ENCODE measurements at places on chromosomes 3 and 15.

DNA sequence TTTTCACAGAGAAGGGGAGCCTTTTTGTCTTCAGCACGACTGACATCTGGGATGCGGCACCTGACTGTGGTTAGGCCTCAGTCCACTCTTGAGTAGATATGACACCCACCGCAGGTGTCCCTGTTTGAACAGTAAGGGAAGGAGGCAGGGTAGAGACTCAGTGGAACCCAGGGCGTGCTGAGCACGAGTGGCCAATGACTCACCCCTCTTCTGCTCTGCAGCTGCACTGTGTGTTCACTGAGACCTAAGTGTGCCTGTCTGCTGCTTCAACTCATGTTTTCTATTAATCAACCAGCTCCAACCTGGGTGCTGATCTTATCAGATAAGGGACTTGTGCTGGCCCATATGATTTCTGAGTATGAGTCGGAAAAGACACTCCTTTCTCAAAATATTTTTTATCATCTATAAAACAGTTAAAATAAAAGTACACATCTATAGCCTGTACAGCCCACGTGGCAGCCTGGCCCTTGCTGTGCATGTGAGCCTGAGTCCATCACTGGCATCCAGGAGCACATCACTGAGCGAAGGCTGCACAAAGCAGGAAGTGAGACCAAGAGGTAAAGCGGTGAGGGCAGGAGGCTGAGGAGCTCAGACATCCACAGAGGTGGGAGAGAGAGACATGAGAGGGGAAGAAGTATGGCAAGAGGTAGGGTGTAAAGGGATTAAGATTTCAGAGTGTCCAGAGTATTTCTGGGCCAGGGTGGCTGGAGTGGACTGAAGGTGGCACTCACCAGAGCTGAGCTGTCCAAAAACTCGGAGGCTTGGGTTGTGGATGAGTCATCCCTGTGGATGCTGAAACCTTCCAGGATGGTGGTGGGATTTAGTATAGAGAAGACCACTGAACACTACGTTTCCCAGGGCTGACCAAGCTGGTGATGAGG, 49.2 kb downstream of the SLC41A3 start:
- DNase-seq: no peak

DNA sequence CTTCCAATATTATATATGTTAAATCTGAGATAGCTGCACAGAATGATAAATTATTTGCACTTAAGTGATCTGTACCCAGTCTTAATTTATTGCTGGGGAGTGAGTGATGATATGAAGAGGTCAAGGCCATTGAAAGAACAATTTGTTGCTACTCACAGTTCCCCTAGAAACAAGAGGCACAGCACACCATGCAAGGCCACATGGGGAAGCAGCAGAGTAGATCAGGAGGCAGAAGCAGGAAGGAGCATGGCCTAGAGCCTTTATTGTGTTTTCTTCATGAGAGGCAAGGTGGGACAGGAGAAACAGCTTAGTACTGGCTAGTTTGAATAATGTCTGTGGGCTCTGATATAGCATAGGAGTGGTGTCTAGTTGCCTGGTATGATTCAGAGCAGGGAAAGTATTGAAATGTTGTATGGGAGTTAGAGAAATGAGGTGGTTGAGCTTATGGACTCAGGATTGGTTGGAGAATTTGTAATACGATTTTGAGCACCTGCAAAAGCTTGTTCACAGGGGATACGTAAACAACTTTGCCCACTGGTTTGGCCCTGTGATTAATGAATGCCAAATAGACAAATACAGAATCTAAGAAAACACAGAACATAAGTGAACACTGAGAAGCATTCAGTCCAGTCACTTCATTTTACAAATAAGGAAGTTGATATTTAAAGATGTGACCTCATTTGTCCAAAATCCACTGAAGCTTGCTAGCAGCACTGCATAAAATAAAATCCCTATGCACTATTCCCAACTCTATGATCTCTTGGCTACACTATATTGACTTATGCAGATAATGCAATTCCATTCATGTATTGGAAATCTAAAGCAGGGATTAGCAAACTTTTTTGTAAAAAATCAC, 71.7 kb downstream of the TMCO5A start:
- DNase-seq: no peak

GRCh38 chr3:53227993-53228885, 27.6 kb downstream of the TKT start:
- DNase-seq: no peak

DNA sequence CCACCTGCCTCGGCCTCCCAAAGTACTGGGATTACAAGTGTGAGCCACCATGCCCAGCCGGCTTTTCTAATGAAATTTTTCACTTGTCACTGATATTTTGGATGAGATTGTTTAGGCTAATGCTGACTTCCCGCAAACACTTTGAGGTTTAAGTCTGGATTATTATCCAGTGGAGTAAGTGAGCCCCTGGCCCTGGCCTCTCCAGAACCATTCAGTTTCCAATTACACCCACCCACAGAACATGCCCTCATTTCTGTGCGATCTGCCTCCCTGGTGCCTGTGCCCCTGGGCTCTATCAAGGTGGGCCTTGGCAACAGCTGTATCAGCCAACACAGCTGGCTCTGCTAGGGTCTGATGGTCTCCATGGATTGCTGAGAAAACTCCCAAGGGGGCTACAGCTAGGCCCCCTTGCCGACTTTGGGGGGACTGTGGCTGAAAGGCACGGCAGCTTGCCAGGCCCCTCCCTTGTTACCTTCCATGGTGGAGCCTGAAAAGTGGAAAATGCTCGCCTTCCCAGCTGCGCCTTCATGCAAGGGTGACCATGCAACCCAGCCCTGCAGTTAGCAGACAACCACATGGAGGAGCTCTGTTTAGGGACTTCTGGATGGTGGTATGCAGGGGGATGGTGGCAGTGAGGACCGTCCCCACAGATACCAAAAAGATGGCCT, 288.9 kb downstream of the FAM43A start:
- no peak for DNase-seq

GRCh38 chr3:196778755-196779154, 39.1 kb downstream of the PAK2 start:
- no peak for DNase-seq

DNA sequence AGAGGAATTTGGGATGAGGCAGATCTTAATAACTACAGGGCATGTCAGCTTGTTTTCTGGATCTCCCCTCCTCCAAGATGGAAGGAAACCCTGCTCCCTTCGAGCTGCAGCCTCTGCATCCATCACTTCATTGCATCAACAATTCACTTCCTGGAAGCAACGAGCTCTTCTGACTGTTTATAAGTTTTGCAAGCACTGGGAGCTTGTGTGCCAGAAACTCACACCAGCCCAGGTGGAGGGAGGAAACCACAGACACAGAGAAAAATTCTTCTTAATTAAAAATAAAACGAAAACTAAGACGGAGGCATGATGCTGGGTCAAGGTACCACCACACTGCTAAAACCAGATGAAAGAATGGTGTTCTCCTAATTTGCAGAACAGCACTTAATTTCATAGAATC, 10.6 kb downstream of the LRIG1 start:
- no peak for DNase-seq

DNA sequence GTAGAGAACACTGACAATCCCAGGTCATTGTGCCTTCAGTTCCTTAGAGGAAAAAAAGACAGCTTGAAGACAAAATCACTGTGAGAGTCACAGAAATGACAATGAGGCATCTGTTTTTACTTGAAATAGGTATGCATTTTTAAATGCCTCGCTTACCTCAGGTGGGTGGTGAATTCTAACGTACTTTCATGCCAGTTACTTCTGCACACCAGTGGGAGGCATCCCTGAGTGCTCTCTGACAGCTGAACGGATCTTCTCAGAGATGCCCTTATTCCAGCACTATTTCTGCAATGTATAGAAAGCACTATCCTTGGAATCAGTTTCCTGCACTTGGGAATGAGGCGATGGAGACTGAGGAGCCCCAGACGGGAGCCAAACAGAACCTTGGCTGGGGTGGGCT, 16.2 kb downstream of the DPH3 start:
- no peak for DNase-seq

- no peak for DNase-seq
Measured at GRCh38 chr3:51964521-51964920, 2.7 kb downstream of the PCBP4 start.

DNA sequence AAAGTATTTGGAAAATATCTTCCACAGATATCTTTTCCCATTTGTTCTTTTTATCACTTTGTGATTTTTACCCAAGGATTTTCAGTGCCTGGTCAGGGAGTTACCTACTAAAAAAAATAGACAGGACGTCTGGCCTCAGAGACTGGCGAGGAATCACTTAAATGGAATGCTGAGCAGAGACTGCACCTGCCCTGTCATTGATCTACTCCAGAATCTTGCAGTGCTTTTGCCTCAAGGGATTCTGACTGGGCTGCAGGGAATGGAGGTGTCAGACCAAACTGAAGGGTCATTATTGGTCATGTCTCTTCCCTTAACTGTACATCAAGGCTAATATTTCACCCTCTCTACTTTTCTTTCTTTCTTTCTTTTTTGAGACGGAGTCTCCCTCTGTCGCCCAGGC, 12.1 kb upstream of the RYR3 start:
- no peak for DNase-seq

GRCh38 chr3:27171113-27171512, 198.1 kb downstream of the NEK10 start:
- DNase-seq: no peak

GRCh38 chr3:50600841-50601591, 10.6 kb downstream of the CISH start:
- DNase-seq: peak; percentile 90

- DNase-seq: no peak
Measured at GRCh38 chr3:30664459-30664858, 58.1 kb downstream of the TGFBR2 start.

DNA sequence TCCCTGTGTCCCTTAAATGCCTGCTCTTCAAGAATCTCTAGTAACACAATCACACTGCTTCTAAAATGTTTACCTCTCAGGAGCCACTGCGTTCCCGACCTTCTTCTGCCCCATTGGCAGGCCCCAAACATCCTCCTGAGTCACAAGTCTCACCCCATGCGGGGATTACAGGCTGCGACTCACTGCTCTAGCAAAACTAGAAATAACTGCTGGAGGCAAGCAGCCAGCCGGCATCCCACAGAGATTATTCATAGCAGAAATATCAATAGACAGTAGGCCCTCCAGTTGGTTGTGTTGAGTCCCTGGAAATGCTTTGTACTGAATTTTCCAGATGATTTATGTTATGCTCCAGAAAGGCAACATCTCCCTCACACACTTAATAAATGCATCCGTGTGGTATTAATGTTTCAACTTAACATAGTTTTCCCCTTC, 64.8 kb downstream of the RFTN1 start:
- peak; percentile 58 for DNase-seq

DNA sequence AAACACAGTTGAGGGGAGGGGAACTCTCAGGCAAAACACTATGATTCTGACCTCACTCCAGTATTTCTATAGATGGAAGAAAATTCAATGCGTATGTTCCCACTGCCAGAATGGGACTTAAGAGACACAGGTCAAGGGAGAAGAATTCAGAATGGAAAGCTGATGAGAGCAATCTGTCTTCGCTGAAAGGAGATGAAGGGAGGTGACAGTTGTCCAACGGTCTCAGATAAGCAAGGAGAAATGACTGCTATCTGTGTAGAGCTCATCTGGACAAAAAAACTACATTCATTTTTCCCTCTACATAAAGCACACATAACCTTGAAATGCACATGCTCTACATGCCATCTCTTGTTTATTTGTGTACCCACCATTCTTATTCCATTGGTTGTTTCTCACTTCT, 405.1 kb downstream of the LSAMP start:
- no peak for DNase-seq

DNA sequence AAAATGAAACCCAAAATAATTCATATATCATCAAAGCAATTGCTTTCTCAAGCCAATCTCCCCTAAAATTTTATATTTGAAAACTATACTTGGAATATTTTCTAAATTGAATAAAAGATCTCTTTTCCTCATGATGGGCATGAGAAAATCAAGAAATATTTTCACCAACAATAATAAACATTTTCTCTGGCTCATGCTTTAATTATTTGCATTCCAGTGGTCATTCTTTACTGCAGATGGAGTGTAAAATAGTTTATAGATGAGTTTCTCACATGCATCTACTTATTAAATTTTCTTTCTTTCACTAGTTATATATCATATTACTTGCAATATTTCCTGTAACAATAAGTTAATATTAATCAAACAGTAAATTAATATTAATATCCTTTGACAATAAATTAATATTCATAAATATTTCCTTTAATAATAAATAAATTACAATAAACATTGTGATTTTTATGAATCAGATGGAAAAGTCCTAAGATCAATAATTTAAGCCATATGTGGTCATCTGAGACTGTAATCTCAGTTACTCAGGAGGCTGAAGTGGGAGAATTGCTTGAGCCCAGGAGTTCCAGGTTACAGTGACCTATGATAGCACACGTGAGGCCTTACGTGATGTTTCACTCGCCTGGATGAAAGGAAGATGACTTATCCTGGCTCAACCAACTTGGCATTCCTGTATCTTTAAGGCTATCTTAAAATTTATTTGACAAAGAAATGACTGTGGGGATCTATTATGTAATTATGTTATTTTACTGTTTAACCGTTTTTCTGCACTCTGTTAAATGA, 958.8 kb downstream of the ZPLD1 start:
- no peak for DNase-seq
